ENCODE measurements at places on chromosomes 11 and 22.

DNA sequence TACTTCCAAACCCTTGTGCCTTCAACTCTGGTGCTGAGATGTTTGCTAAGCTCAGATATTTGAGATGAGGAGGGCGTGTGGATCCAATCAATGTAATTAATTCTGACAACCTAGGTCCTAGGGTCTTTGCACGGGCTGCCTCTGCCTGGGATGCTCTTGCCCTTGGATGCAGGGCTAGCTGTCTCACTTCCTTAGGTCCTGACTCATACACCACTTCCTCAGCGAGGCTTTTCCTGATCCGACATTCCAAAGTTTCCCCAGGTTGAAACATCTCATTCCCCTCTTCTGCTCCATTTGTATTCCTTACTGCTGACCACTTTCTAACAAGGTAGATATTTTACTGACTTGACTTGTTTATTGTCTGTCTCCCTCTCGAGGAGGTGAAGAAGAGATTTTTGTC, 43.0 kb upstream of the NTM start:
- DNase-seq: no peak

DNA sequence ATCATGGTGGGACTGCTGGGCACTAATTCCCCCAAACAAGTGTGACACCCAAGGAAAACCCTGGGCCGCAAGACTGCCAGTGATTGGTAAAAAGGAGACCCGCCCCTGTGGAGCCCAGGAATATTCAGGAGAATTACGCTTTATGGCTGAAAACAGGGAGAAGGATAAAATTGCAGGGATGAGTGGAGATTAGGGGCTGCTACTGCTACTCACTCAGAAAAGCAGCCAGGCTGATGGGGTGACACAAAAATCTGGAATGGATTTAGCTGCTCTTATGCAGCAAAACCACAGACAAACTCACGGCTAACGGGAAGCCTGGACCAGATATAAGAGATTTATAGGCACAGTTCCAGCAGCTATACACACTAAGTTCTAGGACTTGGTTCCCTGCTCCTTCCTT, 4.4 kb upstream of the FBXO3 start:
- DNase-seq: peak; percentile 93

GRCh38 chr22:49961601-49962011, 1.0 kb downstream of the PIM3 start:
- no peak for DNase-seq

- peak; percentile 39 for DNase-seq
Measured at GRCh38 chr11:127000291-127000968, at the start of gene KIRREL3. Gene KIRREL3, minus strand, starts transcription at chr11:127000770.

GRCh38 chr11:130897262-130898182, 18.8 kb downstream of the SNX19 start:
- no peak for DNase-seq

DNA sequence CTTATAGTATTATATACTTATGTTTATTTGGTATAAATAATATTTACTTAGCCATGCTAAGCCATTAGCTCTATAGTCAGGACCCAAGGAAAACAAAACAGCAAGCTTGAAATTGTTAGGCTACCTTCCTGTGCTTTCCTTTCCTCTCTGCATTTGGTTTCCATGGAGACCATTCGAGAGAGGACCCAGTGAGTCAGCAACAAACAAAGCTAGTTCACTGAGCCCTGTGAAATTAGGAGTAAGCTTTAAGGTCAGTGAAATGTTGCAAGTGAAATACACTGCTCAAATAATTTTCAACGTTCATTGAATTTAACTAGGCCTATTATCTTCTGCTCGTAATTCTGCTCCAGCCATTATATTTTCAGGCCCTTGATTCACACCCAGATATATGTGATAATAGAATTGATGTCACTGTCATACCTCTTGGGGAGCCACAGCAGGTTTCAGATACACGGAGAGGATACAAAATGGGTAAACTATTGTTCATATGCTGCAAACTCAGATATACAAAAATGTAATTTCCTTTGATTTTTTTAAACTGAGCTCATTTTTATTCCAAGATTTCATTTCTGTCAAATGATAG, 9.1 kb upstream of the OR10D3 start:
- DNase-seq: peak; percentile 37

DNA sequence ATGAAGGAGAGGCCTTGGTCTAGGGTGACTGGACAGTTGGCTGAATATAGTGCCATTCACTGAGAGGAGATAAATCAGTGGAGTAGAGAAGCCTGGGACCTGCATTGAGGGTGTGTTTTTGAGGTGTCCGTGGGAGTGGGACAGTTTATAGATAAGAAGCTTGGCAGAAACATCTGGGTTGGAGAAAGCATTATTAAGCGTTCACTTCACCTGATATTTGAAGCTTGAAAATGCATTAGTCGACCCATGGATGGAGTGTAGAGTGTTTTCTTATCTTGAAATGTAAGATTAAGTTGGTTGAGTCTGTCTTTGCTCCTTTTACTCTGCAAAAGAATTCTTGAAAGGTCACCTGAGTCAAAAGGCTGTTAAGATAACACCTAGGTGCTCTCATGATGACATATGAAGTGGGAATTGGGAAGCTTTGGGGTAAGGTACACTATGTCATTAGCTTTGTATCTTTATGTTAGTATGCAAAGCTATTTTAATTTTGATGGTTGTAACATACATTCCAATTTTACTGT, 160.7 kb downstream of the ARHGAP42 start:
- DNase-seq: no peak

GRCh38 chr11:70786021-70786665, 387.8 kb downstream of the CTTN start:
- DNase-seq: no peak

DNA sequence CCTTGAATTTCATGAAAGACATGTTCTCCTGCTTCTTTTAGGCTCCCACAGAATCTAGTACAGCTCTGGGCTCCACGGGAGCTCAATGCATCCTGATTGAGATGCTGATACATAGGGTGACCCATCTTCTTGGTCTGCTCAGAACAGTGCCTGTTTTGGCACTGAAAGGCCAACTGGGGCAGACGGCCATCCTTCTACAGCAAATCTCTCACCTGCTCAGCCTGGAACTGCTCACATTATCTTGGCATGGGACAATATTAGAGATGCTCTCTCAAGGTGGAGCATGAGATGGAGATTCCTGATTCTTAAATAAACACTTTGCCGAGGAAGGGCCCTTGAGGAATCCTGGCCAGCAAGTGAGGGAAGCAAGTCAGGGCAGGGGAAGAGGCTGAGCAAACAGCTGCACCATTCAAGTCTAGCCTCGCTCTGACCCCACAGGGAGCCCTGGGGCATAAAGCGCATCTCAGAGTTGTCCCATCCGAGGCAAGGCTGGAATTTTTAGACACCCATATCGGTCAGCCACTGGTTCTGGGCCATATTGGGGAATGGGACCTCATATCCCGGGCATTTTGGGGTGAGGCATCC, 58.4 kb upstream of the CSNK2A3 start:
- no peak for DNase-seq

- DNase-seq: peak; percentile 16
Measured at GRCh38 chr11:57546869-57547475, 9.6 kb downstream of the SMTNL1 start.

DNA sequence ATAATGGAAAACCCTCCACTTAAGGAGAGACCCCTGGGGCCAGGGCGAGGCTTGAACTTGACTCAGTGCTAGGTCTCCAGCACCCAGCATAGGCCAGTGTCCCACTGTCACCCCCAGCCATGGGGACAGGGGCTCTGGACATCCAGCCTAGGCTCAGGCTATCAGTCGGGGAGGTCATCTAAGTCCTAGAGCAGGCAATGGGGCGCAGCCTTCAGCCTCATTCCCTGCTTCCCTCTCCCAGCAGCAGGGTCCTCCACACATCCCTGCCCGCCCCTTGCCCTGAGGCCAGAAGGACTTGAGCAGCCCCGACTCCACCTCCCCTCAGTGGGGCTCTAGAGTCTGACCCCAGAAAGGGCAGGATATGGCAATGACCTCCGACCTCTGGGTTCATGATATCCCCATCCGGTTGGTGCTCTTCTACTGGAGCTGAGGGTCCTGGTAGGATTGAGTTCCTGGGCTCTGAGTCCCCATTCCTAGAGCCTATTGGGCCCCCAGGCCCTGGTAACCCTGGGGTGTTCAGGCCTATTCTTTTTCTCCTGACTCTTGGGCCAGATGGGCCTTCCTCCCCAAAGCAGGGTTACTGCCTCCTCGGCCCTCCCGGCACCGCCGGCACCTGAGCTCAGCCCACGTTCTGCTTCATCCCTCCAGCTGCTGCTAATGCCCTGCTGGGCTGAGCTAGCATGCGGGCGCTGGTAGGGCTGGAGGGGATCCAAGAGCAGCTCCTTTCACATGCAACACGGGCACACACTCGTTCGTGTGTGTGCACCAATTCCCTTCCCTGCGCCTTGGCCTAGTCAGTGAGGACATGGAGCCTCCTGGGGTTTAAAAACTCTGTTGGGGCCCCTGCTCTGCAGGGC, 4.4 kb downstream of the CST6 start:
- no peak for DNase-seq

GRCh38 chr22:50504369-50505211, 2.9 kb downstream of the LMF2 start:
- DNase-seq: no peak

- DNase-seq: no peak
Measured at GRCh38 chr22:30414525-30415047, 11.0 kb upstream of the MTFP1 start.

GRCh38 chr11:6568191-6568918, 35.1 kb downstream of the RRP8 start:
- no peak for DNase-seq

DNA sequence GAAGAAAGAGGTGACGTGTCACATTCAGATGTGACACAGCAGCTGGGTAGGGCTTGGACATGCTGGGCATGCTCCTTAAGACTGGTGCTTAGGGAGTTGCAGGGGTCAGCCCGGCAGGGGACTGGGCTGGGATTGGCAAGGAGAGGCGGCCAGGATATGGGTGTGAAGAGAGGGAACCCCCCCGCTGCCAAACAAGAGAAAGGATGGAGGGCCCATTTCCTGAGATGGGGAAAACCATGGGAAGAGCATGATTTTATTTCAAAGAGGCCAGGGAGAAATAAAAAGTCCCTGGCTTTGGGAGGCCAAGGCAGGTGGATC, 5.3 kb downstream of the ATF4 start:
- no peak for DNase-seq

DNA sequence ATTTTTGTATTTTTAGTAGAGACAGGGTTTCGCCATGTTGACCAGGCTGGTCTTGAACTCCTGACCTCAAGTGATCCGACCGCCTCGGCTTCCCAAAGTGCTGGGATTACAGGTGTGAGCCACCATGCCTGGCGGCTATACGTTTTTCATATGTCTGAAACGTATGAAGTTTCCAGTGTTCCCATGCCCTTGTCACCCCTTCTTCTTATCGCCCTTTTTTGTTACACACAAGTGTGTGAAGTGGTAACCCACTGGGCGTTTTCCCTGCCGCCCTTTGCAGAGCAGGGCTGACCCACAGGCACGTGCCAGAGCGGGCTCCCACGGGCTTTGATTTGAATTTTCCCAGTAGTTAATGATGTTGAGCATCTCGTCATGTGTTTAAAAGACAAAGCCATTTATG, 17.0 kb downstream of the PIM3 start:
- DNase-seq: no peak

GRCh38 chr11:31689559-31689958, 121.6 kb downstream of the PAX6 start:
- no peak for DNase-seq

DNA sequence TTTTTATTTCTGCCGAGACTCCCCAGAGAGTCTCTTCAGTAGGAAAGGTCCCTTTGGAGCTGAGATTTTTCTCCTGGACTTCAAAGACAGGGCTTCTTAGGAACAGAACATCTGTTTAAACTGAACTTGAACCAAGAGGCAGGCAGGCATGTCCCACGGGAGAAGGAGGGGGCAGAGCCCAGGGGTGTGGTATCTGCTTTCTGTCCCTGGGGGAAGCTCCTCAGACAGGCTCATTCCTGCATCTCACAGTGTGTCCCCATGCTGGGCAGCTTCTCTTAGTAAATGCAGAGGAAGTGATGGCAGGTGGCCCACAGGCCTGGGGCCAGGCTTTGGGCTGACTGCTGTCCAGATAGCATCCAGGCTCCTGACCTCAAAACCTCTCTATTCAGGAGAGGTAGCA, 47.3 kb downstream of the TSPAN18 start:
- DNase-seq: peak; percentile 96

GRCh38 chr11:14642453-14642852, 1.2 kb upstream of the PDE3B start:
- DNase-seq: no peak

GRCh38 chr22:50531962-50532674, 2.3 kb upstream of the TYMP start:
- peak; percentile 29 for DNase-seq

- DNase-seq: no peak
Measured at GRCh38 chr11:82998697-82999096, 73.0 kb downstream of the RAB30 start.

- DNase-seq: peak; percentile 64
Measured at GRCh38 chr11:72189455-72190250, 2.3 kb upstream of the FOLR1 start.

DNA sequence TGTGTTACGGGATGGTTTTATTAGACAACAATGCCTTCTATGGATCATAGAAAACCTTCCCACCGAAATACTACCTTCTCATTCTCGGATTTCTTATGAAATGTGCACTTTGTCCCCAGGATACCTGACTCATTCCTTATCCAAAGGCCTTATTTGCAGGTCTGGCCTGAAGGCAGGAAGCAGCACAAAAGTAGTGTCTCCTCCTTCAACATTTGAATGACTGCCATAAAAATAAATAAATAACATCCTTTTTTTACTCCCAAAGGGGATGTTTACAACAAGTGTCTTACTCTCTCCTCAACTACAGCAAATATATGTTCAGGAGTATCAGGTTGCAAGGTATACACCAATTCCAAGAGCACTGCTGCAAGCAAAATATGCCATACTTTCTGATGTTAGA, 41.6 kb upstream of the PAK1 start:
- DNase-seq: no peak

GRCh38 chr22:22031183-22031945, 48.8 kb upstream of the TOP3B start:
- peak; percentile 18 for DNase-seq

DNA sequence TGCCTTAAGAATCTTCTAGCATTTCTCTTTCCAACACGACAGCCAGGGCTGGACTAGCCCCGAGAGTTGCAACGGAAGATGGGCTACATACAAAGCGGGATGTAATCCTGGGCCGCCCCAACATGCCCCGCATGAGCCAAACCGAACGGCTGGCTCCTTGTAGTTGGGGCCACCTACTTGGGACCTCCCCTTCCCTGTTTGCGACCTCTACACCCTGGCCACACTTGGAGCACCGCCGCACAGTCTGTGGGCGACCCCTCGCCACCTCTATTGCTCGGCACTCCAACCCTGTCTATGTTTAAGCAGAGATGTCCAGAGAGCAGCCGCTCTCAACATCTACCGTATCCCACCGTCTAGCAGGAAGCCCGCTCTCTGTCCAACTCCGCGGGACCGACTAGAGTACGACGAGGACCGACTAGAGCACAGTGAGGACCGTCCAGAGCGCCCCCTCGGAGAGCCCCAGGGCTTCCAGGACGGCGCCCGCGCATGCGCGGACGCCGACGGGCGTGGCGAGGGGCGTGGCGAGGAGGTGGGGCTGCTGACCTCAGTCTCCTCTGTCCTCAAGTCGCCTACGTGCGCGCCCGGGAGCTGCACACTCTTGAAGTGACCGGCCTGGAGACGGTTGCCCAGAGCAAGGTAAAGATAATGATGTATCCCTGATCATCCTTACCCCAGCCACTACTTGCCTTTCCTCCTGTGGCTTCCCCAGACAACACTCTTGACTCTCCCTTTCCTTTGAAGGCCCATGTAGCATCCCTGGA, 32.3 kb downstream of the NEAT1 start:
- peak; percentile 87 for DNase-seq
